CD4-positive, alpha-beta T cell treated with Interleukin-21 for 1 hour (primary cell): ENCODE measurements at places on chromosomes 11 and 22.

DNA sequence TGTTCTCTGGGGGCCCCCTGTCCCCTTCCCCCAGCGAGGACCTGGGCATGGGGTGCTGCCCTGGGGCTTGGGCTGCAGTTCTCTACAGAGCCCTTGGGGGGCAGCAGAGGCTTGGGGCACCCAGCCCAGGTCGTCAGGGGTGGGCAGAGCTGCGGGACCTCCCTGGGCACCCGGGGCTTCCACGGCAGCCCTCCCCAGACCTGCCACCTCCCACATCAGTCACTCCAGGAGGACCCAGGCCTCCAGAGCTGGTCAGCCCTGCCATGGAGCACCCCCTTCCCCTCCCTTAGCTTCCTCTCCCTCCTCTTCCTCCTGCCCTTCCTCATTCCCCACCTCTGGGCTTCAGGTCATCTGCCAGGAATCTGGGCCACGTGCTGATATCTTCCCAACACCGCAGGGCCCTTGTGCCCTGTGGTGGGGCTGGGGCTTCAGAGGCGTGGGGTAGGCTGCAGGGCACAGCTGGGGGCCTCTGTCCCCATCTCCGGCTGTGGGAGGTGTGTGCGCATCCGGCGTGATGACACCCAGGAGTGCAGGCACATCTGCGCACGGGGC is 5.8 kb downstream of the TSPAN4 start:
- DNase-seq = peak; percentile 71

- no peak for DNase-seq
Measured at GRCh38 chr22:33109514-33110430, 51.6 kb upstream of the SYN3 start.

- no peak for DNase-seq
Measured at GRCh38 chr11:126185259-126186024, 26.0 kb downstream of the RPUSD4 start.

DNA sequence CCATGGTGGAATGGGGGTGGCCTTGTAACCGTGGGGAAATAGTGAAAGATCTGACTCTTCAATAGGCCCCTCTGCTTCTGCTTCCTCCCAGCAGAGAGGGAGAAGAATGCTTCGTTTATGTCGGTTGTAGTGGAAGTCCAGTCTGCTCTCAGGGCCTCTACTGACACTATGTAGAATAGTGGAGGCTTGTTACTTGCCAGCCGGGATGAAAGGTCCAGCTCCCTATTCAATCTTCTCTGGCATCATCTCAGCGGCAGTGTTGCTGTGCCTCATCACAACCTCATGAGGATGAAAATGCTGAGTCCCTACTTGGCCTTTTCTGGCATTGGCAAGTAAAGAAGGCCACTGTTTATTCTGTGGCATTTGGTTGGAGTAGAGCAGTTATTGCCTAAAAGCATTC is 820.9 kb upstream of the TENM4 start:
- DNase-seq = no peak

GRCh38 chr11:57244911-57245310 is 7.9 kb upstream of the APLNR start:
- no peak for DNase-seq
